ENCODE measurements at places on chromosomes 11 and 22.

- no peak for DNase-seq
Observed at GRCh38 chr11:101907815-101908214, 7.0 kb upstream of the CEP126 start.

GRCh38 chr11:68827733-68828132 lies 14.0 kb downstream of the CPT1A start:
- no peak for DNase-seq

DNA sequence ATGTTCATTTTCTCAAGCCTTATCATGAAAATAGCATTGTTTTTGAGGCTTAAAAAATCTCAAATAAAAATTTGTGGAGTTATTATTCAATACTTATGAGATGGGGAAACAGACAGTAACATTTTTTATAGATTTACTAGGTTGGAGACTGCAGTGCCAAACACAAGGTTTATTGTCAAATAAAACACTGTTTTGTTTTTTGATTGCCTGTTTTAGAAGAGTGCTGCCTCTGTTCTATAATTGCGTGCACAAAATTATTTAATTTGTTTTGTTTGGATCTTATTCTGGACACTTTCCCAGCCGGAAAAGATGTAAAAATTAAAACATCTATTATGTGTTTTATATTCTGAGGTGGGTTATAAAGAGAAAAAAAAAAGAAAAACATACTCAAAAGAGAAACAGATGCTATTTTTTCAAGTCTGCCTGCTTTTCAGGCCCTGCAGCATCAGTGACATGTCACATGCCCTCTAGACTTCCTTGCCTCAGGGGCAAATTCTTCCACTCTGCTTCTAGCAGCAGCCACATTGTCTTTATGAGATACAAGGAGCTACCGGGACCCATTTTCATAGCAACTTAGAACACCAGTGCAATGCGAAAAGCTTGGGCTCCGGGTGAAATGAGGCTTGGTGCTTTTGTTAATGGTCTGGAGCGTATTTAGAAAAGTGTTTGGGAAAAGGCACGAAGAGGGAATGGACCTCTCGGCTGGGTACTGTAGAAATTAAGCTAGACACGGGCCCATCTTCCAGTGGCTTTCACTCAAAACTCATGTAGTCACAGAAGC lies 77.5 kb downstream of the EFCAB6 start:
- DNase-seq, result no peak

GRCh38 chr11:77882396-77882795 lies 61.5 kb downstream of the AAMDC start:
- no peak for DNase-seq

Data from bone marrow (tissue), 2 donors.